ENCODE measurements at places on chromosomes 2 and 18.
A peak's percentile ranks its signal among the peaks of the same experiment; 100 is the strongest.

DNA sequence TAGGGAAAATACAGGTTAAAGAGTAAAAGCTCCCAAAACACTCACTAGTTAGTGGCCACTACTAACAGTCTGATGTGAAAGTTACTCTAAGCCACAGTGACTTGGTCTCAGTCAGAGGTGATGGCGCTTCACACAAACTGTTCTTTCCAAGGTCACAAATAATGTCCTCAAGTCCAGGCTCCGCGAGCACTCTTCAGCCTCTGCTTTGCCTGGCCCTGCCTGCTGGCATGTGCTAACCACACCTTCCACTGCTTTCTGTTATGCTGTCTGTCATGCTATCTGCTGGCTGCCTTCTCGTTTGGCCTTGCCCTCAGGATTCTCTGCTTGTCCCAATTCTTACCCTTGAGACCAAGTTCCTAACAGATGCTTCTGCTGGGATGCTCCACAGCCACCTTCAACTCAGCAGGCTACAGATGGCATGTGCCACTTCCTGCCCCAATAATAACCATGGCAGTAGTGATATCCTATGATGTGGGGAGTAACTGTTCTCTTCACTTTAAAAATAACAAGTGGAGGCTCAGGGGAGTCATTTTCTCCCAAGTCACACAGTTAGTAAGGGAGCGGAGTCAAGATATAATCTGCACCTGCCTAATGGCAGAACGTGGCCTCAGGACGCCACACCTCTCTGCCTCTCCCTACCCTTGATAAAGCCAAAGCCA lies 75.7 kb downstream of the ZAP70 start:
- no peak for DNase-seq

- no peak for DNase-seq
Measured at GRCh38 chr2:241788135-241788534, 11.5 kb downstream of the GAL3ST2 start.

DNA sequence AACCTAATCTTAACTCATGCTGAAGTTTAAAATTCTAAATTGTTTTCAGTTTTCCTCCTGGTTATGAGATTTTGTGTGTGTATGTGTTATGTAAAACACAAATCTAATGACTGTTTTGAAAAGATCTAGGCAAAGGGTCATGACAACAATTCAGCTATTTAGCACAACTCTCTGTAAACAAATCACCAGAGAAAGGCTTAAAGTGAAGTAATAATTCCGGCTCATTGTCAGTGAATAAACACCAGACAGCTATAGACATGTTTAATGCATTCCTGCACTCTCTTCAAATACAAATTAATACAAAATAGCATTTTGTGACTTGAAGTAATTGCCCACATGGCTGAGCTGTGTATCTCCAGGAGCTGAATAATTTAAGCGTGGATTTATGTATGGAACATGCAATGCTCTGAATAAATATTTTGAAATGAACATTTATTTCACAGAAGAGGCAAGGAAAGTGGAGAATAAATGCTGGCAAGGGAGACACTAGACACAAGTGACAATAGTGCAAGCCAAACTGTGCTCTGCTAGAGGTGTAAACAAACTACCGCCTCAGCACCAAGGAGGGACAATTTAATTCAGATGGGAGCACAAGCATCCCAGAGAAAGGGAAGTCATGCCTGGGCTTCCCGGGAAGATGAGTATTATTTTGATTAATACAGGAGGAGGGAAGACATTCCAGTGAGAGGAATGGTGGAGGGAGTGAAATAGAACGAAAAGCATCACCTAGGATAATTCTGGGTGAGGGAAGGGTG lies 133.6 kb upstream of the XPO1 start:
- DNase-seq, result no peak

- peak; percentile 23 for DNase-seq
Measured at GRCh38 chr2:69641887-69642708, 1.4 kb downstream of the AAK1 start.

GRCh38 chr2:117646099-117646498 lies 168.4 kb upstream of the DDX18 start:
- no peak for DNase-seq

GRCh38 chr18:77702686-77703085 lies 453.0 kb downstream of the GALR1 start:
- DNase-seq, result no peak

- no peak for DNase-seq
Measured at GRCh38 chr2:10046931-10047330, 3.6 kb downstream of the KLF11 start.

GRCh38 chr2:72412214-72412613 lies 264.6 kb upstream of the CYP26B1 start:
- no peak for DNase-seq

GRCh38 chr18:23422751-23423418 lies 30.2 kb upstream of the RIOK3 start:
- DNase-seq, result no peak

- no peak for DNase-seq
Measured at GRCh38 chr2:81940266-81940955, 1635.9 kb upstream of the LRRTM1 start.

DNA sequence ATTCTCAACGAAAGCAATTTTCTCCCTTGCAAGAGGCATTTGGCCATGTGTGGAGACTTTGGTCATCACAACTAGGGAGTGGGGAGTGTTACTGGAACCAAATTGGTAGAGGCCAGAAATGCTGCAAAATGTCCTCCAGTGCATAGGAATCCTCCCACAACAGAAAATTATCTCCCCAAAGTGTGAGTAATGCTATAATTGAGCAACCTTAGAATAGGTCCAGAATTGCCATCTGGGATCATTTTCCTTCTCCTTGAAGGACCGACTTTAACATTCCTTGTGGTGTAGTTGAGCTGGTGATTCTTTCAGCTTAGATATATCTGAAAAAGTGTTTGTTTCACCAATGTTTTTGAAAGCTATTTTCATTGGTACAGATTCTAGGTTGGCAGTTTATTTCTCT lies 111.2 kb upstream of the SMIM21 start:
- no peak for DNase-seq

GRCh38 chr2:149098701-149099100 lies 60.2 kb downstream of the LYPD6B start:
- peak; percentile 19 for DNase-seq

GRCh38 chr2:74948779-74949178 lies 9.7 kb upstream of the POLE4 start:
- no peak for DNase-seq

GRCh38 chr2:39476524-39476923 lies 39.4 kb upstream of the MAP4K3 start:
- DNase-seq, result no peak

GRCh38 chr2:4882421-4882820 lies 809.8 kb upstream of the SOX11 start:
- peak; percentile 19 for DNase-seq

DNA sequence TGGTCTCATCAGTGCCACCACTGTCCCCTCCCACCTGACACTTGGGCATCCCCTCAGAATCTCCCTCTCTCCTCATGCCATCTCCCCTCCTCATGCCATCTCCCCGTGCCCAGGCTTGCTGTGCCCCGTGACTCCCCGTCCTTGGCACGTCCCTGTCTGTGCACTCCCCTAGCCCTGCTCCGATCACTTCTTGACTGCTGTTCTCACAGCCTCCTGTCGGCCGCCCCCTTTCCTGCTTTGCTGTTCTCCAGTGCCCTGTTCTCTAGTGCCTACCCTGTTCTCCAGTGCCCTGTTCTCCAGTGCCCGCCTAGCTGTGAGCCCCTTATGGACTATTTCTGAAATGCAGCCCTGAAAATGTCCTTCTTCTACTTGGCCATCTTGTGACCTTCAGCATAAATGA lies 253.8 kb downstream of the ALPK2 start:
- no peak for DNase-seq

DNA sequence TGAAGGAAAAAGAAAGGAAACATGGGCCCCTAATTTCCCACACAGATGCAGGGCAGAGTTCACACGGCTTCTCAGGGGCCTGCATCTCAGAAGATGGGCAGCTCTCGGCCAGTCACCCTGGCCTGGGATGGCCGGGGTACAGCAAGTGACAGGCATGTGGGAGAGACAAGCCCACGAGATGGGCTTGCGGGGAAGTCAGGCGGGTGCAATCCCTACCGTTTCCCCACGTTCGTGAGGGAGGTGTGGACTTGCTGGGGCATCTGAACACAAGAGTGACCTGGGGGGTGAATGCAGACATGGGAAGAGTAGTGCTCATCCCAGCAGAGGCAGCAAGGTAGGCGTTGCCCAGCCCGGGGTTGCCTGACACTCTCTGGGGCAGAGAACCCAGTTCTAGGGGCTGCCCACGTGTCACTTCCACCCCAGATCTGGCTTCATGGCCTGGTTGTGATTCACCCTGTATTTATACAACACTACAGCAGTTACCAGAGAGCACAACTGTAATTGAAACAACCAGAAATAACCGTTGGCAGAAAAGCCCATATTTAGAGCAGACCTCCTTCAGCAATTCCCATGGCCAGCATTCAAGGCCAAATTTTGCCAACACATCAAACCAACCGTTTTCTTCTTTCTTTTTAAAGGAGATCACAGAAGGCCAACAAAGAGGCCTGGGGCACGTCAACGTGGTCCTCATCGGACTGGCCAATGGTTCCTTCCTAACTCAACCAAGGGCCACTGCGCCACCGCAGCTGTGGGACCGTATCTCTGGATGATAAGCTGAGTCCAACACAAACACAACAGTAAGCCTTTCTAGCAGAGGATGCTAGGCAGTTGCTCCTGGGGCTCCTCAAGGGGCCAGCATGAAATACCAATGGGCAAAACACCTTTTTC lies 58.4 kb downstream of the PARD6G start:
- no peak for DNase-seq

GRCh38 chr18:8413189-8413588 lies 196.0 kb upstream of the RAB12 start:
- DNase-seq, result no peak

- peak; percentile 26 for DNase-seq
Measured at GRCh38 chr2:238170386-238171071, 11.8 kb downstream of the ERFE start.

GRCh38 chr2:96485751-96486651 lies 19.2 kb downstream of the NEURL3 start:
- peak; percentile 94 for DNase-seq

GRCh38 chr2:38485734-38486133 lies 108.7 kb upstream of the ATL2 start:
- no peak for DNase-seq

DNA sequence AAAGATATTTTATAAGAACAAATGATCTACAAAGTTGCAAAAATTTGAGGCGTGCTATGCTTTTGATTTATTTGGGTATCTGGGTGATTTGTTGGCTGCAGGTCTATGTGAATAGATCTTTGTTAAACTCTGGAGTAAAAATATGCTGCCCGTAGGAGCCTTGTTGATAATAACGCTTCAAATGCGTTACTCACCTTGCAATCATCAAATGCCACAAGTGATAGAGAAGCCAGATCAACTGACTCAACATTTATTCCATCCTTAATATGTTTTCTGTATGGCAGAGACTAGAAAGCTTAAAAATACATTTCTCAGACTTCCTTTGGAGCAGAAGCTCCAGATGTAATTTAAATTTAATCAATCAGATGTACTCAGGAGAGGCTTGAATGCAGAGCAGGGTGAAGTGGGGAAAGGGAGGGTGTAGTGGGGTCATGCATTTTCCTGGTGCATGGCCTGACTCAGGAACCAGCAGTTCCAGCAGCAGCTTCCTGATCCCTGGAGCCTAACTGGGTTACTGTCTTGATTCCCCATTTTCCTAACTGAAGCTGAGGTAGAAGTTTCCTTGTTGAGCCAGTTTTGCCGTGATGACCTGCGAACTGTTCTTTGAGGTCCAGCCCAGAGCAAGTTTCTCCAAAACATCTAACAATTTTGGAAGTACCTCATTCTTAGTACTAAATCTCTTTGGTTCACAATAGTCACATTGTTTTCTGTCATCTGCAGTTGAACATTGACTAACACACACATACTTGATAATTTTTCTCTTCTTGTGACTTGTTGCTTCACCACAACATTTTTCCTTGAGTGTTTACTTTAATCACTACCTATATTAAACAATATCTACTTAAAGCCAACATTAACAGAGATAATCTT lies 284.7 kb upstream of the CWC22 start:
- DNase-seq, result no peak

DNA sequence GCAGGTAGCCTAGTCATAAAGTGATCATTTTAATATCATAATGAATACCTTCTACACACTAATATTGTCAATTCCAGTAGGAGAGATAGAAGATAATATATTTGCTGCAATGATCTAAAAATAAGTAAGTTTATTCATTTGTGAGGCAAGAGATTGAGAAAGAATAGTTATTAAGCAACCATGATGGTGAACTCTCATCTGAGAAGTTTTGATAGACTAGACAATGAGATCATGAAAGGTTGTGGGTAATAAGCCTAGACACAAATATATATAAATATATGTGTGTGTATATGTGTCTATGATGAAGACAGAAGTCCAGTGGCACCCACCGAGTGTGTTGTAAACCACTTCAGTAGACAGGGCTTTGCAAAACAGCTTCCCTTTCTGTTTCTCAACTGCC lies 181.0 kb upstream of the CHST9 start:
- DNase-seq, result no peak

- no peak for DNase-seq
Measured at GRCh38 chr2:239824866-239825704, 200.1 kb downstream of the NDUFA10 start.

DNA sequence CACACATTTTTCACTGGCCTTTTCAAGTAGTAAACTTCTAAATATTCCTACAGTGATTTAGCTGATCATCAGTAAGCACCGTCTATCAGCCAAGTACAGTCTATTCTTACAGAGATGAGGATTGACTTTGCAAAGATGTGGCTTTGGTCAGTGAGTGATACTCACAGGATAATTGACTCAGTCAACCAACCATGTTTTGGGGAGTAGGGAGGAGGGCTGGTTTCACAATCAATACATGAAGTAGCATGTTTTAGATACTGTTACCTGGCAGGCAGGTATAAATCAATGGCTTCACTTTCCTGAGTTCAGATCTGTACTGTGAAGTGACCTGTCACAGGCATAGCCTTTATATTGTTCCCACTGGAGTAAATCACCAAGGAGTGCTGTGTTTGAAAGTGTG lies 27.2 kb downstream of the OSBPL6 start:
- DNase-seq, result no peak

DNA sequence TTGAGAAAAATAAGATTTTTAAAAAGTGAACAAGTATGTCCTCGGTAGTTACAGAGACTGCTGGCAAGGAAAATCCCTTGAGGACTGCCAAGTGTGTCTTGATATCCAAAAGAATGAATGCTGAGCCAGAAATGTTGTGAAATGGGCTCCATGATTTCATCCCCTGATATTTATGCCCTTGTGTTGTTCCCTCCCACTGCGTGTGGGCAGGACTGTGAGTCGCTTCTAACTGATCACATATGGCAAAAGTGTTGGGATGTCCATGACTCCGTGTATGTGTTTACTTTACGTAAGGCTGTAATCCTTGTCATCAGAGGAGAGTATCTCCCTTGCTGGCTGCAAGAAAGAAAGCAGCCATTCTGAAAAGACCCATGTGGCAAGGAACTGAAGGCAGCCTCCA lies 285.1 kb downstream of the SS18 start:
- DNase-seq, result no peak

GRCh38 chr2:204124140-204124750 lies 187.7 kb downstream of the ICOS start:
- no peak for DNase-seq

- peak; percentile 85 for DNase-seq
Measured at GRCh38 chr2:99425022-99425421, 64.8 kb downstream of the REV1 start.

GRCh38 chr2:206045251-206045650 lies 40.7 kb downstream of the INO80D start:
- DNase-seq, result no peak

- DNase-seq, result no peak
Measured at GRCh38 chr2:217204358-217204757, 344.5 kb upstream of the TNP1 start.
